ENCODE measurements at places on chromosomes 6 and 20.

DNA sequence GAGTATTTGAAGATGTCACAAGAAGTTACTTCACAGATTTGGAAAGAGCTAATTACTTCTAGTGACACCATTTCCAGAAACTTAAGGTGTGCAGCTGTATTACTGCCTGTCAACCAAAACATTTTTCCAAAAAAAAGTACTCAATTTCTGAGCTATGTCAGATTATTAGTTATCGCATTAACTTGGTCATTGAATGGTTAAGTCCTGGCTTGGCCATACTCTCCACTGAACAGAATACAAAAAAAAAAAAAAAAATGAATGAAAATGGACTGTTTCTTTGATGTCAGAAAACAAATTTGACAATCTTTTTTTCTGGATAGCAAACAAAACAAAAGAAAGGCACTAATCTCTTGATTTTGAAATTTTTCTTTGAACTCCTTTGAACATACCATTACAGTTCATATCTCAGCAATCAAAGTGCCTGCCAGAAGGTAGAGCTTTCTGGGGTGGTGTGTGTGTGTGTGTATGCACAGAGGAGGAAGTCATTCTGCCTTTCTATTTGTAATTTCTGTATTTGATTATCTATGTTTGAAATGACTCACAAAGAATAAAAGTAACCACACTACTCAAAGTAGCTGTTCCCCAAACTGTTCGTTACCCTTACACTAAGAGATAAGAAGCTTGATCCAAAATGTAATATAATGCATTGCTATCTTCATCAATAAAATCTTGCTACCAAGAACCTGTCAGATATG, 210.8 kb upstream of the FUT9 start:
- no peak for DNase-seq

DNA sequence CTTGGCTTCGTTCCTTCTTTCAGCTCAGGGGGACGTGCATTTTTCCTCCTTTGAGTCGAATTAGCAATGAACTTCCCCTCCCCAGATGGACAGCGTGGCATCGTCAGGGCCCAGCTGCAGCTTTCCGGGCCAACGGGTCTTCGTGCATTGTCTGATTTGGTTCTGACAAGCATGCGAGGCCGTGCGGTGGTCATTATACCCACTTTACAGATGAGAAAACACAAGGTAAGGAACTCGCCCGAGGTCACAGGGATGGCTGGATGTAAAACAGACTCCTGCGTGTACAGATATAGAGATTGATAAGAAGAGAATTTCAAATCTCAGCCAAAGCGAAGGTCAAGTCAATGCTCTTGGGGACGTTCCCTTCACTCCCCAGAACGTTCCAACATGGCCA, 187.6 kb upstream of the SULF2 start:
- DNase-seq = no peak

DNA sequence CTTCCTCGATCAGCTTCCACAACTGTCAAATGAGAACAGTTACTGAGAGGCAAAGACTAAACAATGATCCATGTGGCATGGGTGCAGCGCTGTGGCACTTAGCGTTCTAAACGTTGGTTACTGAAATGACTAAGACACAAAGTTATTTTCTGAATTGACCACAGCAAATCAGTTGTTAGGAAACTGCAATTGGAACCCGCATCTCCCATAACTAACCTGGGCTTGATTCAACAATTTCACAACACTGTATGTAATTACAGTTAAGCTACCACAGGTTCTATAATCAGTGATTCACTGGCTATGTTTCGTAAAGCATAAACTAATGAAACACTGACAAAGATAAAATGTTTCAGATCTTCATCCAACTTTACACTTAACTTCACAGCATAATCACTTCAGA, 12.5 kb downstream of the WDR27 start:
- no peak for DNase-seq

DNA sequence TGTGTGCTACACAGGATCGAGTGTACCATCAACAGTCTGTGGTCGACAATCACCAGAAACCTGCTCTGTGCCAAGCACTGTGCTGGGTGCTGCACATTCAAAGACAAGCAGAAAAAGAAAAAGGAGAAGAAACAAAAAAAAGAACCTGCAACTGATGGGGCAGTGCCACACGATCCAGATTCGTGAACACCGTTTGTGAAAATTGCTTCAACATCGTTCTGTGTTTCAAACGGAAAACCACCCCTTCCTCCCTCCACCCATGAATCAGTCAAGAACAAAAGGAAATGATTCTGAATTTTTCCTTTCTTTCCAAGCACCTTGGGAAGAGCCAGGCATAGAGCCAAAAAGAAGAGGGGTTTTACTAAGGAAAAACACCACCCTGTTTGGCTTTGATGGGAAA, 129.2 kb upstream of the ARID1B start:
- DNase-seq = no peak

- DNase-seq = no peak
Measured at GRCh38 chr6:111173946-111174345, 86.6 kb downstream of the SLC16A10 start.

GRCh38 chr20:30511322-30512030, 746.0 kb upstream of the DEFB115 start:
- DNase-seq = no peak

DNA sequence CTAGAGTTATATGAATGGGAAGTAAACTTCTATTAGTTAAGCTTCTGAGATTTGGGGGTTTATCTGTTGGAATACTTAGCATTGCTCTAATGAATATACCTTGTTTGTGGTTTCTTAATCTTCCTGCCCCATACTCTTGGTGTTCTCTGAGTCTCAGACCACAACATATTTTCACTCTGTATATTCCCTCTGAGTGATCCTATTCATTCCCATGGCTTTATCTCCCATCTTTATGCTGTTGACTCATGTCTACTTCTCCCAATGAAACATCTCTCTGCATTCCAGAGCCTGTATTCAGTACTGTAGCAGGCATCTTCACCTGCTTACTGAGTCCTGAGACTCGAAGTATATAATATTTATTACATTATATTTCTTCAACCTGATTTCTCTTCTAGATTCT, 283.7 kb upstream of the MAP3K7 start:
- no peak for DNase-seq

GRCh38 chr6:166032366-166033200, 135.1 kb downstream of the TBXT start:
- DNase-seq = no peak

DNA sequence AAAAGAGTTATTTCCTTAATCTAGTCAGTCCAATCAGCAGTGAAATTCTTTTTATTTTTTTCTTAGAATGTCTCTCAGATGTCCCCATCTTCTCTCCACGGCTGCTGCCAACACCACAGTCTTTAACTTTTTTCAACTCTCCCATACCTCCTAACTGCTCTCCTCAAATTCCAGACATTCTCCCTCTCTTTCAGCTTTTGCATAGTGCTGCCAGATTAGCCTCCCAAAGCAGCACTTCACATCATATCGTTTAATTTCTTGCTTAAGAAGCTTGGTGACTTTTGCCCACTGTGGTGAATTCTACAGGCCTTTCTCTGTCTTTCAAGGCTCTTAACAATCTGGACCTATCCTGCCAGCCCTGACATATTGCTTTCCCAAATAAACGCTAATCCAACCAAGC, 233.4 kb downstream of the UST start:
- DNase-seq = no peak

- DNase-seq = no peak
Measured at GRCh38 chr20:41462372-41463161, 95.9 kb upstream of the EMILIN3 start.

DNA sequence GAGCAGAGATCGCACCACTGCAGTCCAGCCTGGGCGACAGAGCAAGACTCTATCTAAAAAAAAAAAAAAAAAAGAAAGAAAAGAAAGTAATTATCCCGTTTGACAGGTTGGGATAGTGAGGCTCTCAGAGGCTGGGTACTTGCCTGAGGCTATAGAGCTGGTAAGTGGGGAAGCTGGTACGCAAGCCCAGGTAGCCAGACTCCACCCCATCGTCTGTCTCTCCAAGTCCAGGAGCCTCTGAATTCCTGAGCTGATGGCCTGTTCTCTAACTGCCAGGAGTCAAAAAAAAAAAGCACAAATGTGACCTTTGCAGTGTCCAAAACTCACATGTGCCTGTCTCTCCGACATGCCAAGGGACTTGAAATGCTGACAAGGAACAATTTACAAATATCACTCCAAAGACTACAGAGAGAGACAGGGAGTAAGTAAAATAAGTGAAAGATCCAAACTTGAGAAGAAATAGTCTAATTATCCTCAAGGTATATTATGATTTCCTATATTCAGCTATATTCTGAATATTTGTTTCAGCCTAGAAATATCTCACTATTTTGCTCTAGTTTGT, 109.1 kb upstream of the SCAF8 start:
- no peak for DNase-seq

GRCh38 chr6:139080255-139080920, 51.8 kb downstream of the ABRACL start:
- DNase-seq = no peak

- DNase-seq = no peak
Measured at GRCh38 chr6:160000280-160000704, 31.4 kb downstream of the IGF2R start.

- DNase-seq = no peak
Measured at GRCh38 chr6:107144014-107144413, 28.7 kb upstream of the BEND3 start.

DNA sequence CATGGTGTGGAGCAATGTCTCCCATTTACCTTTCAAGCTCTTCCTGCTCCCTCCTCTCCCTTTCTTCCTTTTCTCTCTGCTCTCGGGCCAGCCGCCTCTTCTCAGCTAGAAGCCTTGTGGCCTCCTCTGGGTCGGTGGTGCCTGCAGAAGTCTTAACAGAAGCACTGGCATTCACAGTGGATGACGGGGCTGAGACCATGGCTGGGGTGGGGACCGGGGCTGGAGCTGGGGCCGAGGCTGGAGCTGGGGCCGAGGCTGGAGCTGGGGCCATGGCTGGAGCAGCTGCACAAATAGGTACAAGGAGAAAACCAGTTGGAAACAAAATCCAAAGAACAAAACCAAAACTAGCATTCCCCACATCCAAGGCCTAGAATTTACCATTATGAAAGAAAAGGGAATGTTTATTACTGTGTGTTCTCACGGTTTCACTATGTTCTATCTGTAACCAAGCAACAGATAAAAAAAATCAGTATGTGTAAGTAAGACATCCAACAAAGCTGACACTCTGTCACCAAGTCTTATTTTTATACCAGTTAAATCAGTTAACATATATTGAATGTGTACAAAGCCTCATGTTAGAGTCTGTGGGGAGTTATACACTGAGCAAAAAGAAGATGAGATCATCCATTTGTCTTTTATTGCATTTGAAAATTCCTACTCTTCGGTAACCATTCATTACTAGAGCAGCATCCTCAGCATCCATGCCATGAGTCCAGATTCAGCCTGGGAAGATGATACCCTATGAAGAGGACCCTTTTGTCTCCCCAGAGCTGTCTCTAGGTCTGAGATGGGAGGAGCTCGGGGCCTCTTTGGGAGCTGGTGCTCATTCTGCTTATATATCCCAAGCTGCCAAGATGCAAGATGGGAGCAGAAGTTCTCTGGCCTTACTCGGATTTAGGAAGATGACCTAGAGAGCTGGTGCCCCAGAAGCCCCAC, 73.0 kb upstream of the BCLAF1 start:
- DNase-seq = no peak

GRCh38 chr20:58717278-58718091, 24.9 kb downstream of the NPEPL1 start:
- DNase-seq = no peak

GRCh38 chr6:38316099-38316868, 323.4 kb downstream of the BTBD9 start:
- DNase-seq = no peak

- no peak for DNase-seq
Measured at GRCh38 chr6:127458817-127459216, 372 bp downstream of the KIAA0408 start.

GRCh38 chr20:25050501-25051350, 7.2 kb downstream of the ACSS1 start:
- no peak for DNase-seq

GRCh38 chr6:141483598-141484061, 649.1 kb upstream of the GJE1 start:
- peak; percentile 32 for DNase-seq

GRCh38 chr20:63882257-63883200, 12.4 kb upstream of the DNAJC5 start:
- DNase-seq = no peak

GRCh38 chr20:59071216-59071615, 28.6 kb upstream of the PRELID3B start:
- DNase-seq = no peak

DNA sequence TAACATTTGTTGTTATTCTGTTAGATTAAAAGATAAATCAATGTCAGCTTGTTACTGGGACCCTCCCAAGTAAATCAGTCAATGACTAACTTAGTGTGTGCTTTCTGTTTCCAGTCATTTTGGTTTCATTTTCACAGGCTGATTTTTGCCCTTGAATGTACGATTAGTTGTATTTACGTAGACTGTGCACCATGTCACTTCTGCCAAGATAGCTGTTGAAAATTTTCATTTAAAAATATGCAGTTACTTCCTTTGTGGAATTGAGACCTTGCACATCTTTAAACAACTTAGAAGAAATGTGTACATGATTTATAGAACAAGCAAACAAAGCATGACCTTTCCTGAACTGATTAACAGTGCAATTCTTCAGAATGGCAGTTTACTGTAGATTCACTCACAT, 944.8 kb upstream of the CITED2 start:
- no peak for DNase-seq

DNA sequence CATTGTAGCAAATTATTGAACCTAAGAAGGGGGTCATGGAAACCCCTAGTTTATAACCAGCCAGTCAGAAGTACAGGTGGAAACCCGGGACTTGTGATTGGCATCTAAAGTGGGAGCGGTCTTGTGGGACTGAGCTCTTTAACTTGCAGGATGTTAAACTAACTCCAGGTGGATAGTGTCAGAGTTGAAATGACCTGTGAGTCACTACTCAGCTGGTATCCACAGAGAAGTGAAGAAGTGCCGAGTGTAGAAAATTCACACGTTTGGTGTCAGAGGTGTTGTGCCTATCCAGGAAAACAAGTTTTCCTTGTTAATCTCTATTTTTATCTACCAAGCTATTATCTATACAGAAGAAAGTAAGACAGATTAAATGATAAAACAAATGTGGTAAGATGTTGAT, 179.7 kb downstream of the ADGRG6 start:
- no peak for DNase-seq

- no peak for DNase-seq
Measured at GRCh38 chr6:157383471-157383870, 2.5 kb downstream of the ZDHHC14 start.

- no peak for DNase-seq
Measured at GRCh38 chr6:168890981-168891365, 362.7 kb downstream of the THBS2 start.

All from NCI-H1436 (cell line).